ENCODE measurements at places on chromosomes 1 and 21. TPM values are rescaled to one million over a fixed set of nuclear protein-coding genes. Genes with fewer than 3 reads are reported as not detected.

DNA sequence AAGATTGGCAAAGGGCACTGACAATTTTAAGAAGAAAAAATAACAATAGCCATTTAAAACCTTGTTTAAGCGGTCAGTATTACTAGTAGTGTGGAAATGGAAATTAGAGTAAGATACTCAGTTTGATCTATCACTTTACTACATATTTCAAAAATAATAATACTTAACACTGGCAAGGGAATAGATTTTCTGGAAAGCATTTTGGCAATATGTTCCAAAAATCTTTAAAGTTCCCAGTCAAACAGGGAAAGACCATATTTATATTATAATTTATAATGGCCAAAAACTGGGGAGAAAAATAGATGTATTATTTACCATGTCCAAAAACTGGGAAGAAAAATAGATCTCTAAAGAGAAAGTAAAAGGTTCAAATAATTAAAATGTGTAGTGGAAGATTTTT is 28.6 kb upstream of the C1orf21 start:
- no peak for DNase-seq
- no peak overlapping the region for H3K4me3 ChIP-seq
- H3K27ac ChIP-seq = no peak overlapping the region
- peaks cover 13% of the 10 kb centered on the region for H3K4me1 ChIP-seq
- peaks cover 3% of the 10 kb centered on the region for H3K27me3 ChIP-seq

DNA sequence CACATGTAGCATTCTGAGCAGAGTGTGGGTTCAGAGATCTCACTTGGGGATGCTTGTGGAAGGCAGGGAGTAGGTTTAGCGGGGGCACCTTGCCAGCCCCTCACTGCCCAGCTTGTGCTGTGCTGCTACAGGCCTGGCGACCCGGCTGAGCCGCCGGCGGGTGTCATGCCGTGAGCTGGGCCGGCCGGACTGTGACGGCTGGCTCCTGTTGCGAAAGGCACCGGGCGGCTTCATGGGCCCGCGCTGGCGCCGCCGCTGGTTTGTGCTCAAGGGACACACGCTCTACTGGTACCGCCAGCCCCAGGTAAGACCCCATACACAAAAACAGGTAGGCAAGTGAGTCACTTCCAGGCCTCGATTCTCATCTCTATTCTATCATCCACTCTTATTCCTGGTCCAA is 5.5 kb upstream of the CATSPER4 start:
- no peaks in the 10 kb centered on the region for H3K27me3 ChIP-seq
- H3K27ac ChIP-seq = no peak overlapping the region
- H3K4me1 ChIP-seq = no peaks in the 10 kb centered on the region

DNA sequence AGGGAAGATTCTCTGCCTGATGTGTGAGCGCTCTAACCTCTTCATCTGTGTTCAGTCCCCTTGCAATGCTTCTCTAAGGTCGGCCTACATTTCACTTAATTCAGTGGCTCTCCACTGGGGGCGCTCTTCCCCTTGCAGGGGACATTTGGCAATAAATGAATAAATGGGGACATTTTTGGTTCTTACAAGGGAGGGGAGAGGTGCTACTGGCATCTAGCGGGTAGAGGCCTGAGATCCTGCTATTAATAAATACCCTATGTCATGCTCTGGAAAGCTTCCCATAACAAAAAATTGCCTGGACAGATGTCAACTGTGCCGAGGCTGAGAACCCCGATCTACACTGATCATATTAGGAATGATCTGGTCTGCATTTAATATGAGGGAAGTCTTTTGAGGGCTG is 25.9 kb upstream of the DNAJC11 start:
- no peaks in the 10 kb centered on the region for H3K36me3 ChIP-seq
- H3K27me3 ChIP-seq = peaks cover 34% of the 10 kb centered on the region
- H3K4me1 ChIP-seq = no peaks in the 10 kb centered on the region

ATP6V1G3 gene
- total RNA-seq = 0.69 TPM

DNA sequence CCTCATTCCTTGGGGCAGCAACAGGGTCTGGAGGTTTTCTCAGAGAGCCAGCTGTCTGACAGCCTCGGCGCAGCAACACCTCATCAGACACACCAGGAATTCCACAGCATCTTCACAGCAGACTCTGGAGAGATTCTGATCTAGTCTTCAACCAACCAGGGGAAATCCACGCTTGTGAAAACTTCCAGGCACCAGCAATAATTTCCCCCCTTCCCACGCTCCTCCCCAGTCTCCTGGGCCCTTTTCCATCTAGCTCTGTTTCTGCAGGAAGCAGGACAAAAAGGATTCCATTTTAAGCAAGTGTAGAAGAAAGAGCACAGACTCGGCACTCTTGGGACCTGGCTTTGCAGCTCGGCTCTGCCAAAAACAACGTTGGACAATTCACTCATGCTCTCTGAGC is 44.3 kb upstream of the CAPZB start:
- H3K27ac ChIP-seq = no peak overlapping the region
- no peaks in the 10 kb centered on the region for H3K36me3 ChIP-seq
- no peaks in the 10 kb centered on the region for H3K27me3 ChIP-seq
- H3K4me1 ChIP-seq = no peaks in the 10 kb centered on the region

DNA sequence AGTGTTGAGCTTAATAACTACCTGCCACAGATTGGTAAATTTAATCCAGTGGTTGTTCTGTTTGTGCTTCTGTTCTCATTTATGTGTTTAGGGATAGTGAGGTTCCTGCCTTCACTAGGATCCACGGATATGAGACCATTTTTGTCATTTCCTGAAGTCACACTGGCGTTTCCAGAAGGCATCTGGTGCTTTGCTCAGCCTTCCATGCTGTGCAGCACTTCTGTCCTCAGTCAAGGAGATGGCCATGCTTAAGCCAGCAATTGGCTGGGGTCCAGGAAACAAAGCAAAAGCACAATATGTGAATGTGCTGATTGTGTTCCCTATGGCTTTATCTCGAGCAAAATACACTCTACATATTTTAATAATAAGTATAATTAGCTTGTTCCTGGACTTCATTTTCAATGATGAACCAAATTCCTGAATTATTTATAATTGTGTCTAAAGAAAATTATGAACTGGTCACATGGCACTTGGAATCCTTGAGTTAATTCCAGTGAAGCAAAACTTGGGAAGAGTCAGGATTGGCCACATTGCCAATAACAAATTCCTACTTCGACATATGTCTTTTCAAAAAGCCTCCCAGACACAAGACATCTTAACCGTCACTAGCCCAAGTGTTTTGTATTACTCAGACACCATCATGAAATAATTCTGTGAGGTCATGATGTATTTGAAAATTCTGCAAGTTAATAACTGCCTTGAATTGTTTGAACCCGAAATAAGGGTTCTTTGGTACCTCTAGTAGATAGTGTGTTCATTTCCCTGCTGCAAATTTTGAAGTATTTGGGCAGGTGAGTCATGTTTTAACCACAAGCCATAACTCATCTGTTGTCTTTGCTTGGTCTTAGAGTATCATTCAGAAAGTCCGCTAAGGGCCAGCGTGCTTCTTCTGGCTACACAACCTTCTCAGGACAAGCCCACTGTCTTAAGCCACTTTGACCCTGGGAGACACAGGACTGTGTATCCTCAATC is 412.4 kb downstream of the DISC1 start:
- no peak overlapping the region for H3K27ac ChIP-seq
- no peak overlapping the region for H3K4me3 ChIP-seq
- H3K4me1 ChIP-seq = no peaks in the 10 kb centered on the region
- H3K27me3 ChIP-seq = peaks cover 13% of the 10 kb centered on the region
- no peak for DNase-seq

- H3K4me3 ChIP-seq = no peak overlapping the region
- H3K27me3 ChIP-seq = no peaks in the 10 kb centered on the region
- no peaks in the 10 kb centered on the region for H3K36me3 ChIP-seq
- no peak for DNase-seq
- H3K4me1 ChIP-seq = no peaks in the 10 kb centered on the region
Measured at GRCh38 chr1:193763266-193763665, 576.9 kb upstream of the B3GALT2 start.

DMBX1 gene
- 0.10 TPM for total RNA-seq

METTL13 gene
- 32.9 TPM for total RNA-seq

PROX1 gene
- total RNA-seq = 23.9 TPM

ZNF593OS gene
- not detected for total RNA-seq

SLC25A34 gene
- 3.8 TPM for total RNA-seq

DNA sequence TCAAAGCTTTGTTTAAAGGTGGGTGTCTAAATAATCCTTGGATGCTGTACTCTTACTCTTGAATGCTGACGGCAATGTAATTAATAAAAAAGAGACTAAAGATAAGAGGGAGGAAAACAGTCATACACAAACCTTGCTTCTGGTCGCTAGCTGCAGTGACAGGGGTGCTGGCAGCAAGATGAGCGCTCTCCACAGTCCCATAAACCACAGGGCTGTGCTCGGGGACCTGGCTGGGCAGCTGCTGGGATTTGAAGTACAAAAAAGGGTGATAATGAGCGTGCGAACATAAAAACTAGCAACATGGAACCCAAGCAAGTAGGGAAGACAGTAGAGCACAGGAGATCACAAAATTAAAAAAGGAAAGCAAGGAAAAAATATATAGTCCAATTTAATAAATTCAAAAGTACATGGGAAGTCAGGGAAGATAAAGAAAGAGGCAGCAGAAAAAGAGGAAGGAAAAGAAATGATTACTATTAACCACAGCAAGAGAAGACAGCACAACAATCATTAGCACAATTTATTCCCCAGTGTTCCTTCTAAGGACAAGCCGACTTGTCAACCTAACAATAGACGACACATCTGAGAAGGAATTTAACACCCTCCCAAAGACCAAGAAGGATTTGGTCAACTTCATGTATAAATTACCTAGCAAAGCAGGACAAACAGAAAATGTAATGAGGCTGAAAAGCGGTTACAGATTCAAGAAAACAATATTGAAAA is 162.9 kb upstream of the HP1BP3 start:
- H3K27ac ChIP-seq = no peak overlapping the region
- H3K27me3 ChIP-seq = no peaks in the 10 kb centered on the region
- peaks cover 14% of the 10 kb centered on the region for H3K36me3 ChIP-seq

TNFRSF9 gene
- total RNA-seq = 0.39 TPM

SNAPIN gene
- total RNA-seq = 40.3 TPM

- peaks cover 3% of the 10 kb centered on the region for H3K36me3 ChIP-seq
- peak overlapping the region; percentile 78 for H3K27ac ChIP-seq
- peaks cover 49% of the 10 kb centered on the region for H3K27me3 ChIP-seq
- peaks cover 29% of the 10 kb centered on the region for H3K4me1 ChIP-seq
Measured at GRCh38 chr1:236141447-236142252, 689 bp upstream of the GPR137B start.

DNA sequence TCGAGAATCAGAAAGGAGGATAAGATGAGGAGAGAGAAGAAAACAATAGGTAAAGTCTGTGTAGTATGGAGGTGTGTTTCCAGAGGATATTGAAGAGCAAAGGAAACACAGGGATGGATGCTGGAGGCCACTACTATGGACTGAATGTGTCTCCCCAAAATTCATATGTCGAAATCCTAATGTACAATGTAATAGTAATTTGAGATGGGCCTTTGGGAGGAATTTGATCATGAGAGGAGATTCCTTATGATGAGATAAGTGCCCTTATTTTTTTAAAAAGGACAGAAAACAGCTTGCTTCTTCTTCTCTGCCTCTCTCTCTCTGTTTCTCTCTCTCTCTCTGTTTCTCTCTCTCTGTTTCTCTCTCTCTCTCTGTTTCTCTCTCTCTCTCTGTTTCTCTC is 602.2 kb upstream of the ADAMTS5 start:
- no peak overlapping the region for H3K4me3 ChIP-seq
- H3K27me3 ChIP-seq = peaks cover 5% of the 10 kb centered on the region
- no peak overlapping the region for H3K27ac ChIP-seq
- no peaks in the 10 kb centered on the region for H3K36me3 ChIP-seq

COL8A2 gene
- 2.5 TPM for total RNA-seq

ETNK2 gene
- total RNA-seq = 7.3 TPM

DNA sequence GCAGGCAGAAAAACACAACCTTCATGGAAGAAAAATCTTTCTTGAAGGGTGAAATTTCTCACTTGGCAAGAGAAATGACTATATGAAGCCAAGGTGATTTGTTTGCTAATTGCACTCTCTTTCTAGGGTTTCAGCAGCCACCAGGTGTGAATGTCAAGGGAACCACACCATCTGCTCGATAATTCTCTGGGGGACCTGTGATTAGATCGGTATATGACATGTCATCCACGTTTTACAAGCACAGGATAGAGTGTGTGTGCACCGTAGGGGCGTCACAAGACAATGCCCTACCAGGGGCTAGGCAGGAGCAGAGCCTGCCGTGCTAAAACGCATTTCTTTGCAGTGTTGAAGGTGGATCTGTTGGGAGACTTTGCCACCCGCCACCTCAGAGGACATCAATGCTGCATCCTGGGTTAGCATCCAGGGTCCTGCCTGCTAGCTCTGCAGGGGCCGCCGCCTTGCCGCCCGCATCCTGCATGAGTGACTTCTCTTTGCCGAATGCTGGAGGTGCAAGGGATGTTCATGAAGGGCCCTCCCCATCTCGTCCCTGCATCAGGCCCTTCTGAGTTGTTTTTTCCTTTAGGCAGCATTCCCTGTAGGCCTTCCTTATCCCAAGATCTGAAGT is 37.8 kb upstream of the CCSAP start:
- H3K36me3 ChIP-seq = no peaks in the 10 kb centered on the region
- H3K4me3 ChIP-seq = no peak overlapping the region
- H3K27me3 ChIP-seq = peaks cover 13% of the 10 kb centered on the region
- no peak for DNase-seq

DNA sequence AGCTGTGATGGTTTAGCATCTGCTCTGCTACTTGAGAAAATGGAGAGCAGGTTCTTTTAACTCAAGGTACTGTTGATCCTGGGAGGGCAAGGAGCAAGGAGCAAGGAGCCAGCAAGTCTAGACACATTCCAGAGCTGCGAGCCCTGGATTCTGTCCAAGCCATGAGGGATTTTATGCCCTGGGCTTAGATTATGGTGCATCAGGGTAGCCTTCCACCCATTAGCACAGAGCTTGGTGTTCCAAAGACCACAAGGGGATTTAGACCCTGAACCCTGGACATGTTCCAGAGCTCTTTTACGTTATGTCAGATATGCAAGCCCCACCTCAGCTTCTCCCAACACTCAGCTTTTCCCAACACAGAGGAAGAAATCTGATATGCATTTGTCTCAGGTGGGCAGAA is 2.0 kb upstream of the OR14I1 start:
- no peak for DNase-seq
- H3K27ac ChIP-seq = no peak overlapping the region
- H3K4me1 ChIP-seq = no peaks in the 10 kb centered on the region

DNA sequence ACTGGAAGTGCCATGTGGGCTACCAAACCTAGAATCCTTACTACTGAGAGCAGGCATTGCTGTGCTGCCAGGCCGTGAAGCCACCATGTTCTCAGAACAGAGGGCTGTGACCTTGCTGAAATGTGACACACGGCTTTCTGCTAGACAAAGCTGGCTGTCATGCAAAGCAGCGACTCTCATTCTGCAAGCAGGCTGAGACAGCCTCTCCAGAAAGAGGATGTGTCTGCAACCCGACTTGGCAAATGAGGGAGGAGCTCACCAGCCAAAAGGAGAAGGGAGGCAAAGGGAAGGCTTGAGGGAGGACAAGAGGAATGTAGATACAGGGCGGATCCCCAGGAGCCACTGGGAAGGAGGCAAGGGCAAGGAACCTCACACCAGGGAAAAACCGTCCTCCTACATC is 85.7 kb upstream of the KRTAP19-8 start:
- no peak overlapping the region for H3K4me3 ChIP-seq
- no peak overlapping the region for H3K27ac ChIP-seq
- H3K27me3 ChIP-seq = no peaks in the 10 kb centered on the region
- H3K36me3 ChIP-seq = peaks cover 42% of the 10 kb centered on the region

SLFNL1 gene
- total RNA-seq = 0.14 TPM

ANGPTL3 gene
- 2.6 TPM for total RNA-seq

GRCh38 chr1:16181887-16182719 is 26.2 kb upstream of the EPHA2 start:
- peak overlapping the region; percentile 49 for H3K4me3 ChIP-seq
- H3K27ac ChIP-seq = peak overlapping the region; percentile 90
- H3K27me3 ChIP-seq = no peaks in the 10 kb centered on the region
- no peak for DNase-seq
- H3K36me3 ChIP-seq = no peaks in the 10 kb centered on the region

All from type B pancreatic cell (in vitro differentiated cells).